ENCODE measurements at places on chromosomes 1 and 21.

- no peak for DNase-seq
Measured at GRCh38 chr1:26684763-26685508, 10.9 kb upstream of the ARID1A start.

DNA sequence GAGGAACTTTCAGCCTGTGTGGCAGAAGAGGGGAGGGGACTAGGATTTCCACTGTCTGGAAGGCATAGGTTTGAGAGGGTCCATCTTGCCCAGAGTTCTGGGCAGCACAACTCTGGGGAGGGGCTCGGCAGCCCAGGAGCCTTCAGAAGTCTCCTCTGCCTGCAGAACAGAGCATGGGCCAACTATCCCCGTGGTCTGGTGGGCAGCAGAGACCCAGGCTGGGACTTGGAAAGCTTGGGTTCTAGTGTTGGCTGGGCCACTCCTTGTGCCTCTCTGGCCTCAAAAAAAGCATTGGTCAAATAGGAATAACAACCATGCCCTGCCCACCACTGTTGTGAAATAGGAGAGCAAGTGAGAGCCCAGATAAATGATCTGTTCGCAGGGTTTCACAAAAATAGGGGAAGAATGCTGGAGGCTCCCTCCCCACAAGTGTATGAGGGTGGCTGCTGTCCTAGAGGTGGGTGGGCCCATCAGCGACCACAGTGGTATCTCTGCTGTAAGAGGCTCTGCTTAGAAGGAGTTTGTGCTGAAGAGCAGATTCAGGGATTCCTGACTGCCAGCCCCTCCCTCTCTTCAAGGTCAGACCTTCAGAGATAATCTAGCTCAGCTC lies 8.9 kb downstream of the EPHA10 start:
- DNase-seq, result no peak

DNA sequence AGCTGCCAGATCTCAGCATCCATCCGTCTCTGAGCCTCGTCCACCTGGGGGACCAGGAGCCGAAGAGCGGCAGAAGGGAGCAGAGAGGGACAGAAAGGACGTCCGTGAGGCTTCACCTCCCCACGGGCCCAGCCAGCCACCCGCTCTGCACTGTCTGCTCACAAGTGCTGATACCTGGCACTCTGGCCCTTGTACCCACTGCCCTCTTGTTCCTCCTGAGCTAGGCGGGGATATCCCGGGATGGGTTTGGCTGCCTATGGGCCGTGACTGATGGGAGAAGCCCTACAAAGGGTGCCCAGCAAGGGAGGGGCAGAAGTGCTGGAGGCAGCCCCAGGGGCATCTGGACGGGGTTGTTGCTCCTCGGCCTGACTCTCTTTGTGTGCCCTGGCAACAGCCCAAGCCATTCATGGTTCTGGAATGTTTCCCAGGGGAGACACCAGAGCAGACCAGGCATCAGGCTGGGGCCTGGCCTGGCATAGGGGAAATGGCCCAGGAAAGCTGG lies 57.6 kb downstream of the LDLRAD2 start:
- DNase-seq, result peak; percentile 97

DNA sequence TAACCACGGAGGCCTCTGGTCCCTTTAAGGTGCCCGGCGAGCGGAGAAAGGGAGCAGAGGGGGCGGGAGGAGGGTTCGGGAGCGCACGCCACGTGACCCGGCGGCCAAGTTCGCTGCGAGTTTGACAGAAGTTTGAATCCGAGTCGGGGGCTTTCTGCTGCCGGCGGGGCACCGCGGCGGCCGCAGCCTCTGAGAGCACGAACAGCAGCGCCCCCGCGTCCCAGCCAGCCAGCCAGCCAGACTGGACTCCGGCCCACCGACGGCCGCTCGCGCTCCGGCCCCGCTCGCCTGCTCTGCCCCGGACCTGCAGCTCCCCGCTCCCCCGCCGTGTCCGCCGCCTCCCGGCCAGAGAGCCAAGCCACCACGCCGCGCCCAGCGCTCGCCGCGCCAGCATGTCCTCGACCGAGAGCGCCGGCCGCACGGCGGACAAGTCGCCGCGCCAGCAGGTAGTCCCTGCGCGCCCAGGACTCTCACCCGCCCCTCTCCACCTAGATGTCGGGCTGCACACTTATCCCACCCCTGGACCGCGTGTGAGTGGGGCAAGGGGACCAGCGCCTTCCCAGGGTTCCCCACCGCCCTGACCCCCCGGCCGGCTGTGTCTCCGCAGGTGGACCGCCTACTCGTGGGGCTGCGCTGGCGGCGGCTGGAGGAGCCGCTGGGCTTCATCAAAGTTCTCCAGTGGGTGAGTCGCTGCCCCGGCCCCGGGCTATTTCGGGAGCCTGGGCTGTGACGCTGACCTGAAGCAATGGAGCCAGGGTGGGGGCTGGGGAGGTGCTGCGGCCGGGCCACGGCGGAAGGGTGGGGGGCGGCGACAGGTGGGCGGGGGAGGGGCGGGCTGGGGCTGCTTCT lies at the start of gene SYPL2:
TSS of gene SYPL2 (plus strand) at position 95 of the 849 bp plus-strand sequence. CDS start at position 393, 298 bp downstream.
- peak; percentile 86 for DNase-seq

All from sigmoid colon (tissue), 7 donors.